ENCODE measurements at places on chromosomes 6 and 20.

DNA sequence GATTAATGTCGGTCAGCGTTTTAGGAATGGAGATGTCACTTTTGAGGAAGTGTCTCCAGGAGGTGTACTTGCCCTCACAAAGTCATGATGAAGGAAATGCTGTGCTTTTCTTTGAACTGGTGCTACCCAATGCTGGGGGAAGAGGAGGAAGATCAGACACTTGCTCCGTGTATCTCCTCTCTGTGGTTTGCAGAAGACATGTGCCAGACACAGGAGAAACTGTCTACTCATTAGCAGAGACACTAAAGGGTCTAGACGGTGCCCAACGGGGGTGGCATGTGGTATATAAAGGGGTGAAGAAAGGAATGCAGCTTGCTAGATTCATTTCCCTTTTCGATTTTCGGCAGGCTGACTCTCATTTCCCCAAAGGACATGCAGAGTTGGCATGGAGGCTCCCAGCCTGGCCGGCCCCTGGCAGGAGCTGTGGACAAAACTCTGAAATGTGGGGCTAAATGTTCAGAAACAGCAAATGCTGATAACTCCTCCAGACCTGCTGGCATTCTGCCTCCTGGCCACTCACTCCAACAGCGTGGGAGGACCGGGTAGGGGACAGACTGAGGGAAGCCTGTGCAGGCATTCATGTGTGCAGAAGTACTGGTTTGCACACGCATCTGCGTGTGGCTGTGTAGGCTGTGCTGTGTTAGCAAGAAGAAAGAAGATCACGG is 59.6 kb upstream of the QKI start:
- no peak for DNase-seq

DNA sequence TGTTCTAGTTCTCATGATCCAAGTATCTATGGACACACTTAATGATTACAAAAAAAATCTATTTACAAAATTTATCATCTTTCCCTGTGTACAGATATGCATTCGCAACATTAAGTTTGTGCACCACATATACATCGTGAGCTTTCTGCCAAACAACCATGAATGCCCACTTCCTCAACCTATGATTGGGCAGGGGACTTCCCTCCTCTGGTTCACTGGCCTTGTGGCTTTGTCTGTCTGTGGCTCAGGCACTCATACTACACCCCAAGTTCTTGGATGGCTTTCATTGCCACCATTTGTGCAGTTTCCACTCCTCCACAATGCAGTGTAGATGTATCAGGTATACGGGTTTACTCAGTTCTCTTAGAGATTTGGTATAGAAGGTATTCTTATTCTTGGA is 74.9 kb downstream of the HS3ST5 start:
- no peak for DNase-seq

DNA sequence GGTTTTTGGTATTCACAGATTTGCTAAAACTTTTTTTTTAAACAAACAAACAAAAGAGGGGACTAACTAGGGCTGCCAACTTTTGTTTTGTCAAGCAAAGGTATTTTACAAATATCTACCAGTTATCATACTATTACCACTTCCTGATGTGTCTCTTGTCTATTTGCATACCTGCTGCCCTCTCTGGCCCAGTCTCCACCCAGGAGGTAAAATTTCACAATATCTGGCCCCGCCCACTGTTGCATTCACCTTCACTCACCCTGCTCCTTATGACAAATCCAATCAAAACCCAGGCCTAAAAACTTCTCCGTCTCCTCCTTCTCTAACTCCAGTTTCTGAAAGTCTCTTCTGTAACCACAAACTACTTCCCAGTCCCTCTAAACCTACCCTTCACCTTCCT is 82.2 kb downstream of the TRERF1 start:
- DNase-seq: no peak

DNA sequence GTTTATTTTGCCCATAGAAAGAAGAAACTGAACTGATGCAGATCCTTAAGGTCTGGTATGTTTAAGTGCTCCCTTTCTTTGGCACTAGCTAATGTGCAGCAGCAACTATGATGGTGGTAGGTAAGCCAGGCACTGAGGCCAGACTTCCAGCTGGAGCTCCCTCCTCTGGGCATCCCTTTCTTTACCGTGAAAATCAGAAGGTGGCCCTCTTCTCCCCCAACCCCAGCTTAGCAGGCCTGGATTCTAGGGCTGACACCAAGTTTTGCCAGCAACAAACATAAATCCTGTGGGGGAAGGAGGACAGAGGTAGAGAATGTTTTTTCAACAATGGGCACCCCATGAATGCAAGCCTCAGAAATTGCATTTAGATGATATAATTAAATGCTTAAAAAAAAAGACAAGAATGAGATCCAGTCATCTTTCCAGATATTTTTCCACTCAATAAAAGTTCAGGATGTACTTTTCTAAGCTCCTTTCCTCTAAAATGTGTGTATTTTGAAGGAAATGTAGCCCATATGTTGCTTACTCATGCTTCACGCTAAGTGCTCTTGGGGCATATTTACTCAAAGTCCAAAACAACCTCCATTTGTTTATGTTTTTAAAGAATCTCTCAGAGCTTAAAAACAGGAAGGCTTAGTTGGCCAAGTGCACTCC is 123.9 kb upstream of the NXT1 start:
- DNase-seq: no peak

DNA sequence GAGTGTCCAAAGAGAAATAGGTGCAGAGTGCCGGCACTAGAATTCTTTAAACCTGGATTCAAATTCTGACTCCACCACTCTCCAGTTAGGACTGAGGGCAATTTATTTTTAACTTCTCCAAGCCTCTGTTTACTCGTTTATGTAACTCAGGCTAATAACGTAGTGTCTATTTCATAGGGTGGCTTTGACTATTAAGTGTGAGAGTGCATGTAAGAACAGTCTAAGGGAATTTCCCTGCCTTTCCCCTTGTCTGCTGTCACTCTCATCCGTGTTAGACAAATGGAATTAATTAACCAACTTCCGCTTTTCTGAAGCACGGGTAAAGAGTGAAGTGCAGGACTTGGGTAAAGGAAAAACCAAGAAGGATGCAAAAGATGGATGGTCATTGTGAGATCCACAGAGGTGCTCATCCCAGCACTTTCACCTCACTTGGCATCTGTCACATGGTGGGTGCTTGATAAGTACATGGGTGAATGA is 4.1 kb upstream of the ZKSCAN8 start:
- DNase-seq: no peak

DNA sequence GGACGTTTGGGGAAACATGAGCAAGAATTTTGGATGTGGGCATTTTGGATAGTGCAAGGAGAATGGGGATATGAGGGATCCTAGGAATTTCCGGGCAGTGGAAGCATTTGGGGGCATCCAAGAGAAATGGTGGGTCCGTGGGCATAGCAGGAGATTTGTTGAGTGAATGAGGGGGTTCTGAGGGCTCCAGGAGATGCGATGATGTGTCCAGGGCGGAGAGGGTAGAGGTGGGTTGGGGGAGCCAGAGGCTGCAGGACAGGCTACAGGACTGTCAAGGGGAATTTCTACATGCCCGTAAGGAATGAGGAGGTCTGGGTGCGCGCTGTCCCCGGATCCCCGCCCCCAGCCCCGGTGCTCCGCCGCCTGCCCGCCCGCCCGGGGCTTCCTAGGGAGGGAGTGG is 364 bp downstream of the FRS3 start:
- no peak for DNase-seq

DNA sequence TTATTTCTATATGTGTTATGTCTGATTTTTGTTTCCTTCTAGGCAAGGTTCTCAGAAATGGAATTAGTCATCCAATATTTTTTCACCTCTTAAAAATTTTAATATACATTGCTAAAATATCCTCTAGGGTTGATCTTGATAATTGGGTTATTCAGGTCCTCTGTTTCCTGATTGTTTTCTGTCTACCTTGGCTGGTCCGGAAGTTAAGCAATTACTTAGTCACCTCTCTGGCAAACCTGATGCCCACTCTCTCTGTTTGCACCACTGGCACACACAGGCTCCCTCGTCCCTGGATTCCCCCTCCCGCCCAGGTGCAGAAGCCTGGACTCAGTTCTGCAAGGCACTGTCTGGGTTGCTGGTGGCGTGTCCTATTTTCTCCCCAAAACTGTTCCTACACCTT is 27.7 kb downstream of the CST9L start:
- no peak for DNase-seq

DNA sequence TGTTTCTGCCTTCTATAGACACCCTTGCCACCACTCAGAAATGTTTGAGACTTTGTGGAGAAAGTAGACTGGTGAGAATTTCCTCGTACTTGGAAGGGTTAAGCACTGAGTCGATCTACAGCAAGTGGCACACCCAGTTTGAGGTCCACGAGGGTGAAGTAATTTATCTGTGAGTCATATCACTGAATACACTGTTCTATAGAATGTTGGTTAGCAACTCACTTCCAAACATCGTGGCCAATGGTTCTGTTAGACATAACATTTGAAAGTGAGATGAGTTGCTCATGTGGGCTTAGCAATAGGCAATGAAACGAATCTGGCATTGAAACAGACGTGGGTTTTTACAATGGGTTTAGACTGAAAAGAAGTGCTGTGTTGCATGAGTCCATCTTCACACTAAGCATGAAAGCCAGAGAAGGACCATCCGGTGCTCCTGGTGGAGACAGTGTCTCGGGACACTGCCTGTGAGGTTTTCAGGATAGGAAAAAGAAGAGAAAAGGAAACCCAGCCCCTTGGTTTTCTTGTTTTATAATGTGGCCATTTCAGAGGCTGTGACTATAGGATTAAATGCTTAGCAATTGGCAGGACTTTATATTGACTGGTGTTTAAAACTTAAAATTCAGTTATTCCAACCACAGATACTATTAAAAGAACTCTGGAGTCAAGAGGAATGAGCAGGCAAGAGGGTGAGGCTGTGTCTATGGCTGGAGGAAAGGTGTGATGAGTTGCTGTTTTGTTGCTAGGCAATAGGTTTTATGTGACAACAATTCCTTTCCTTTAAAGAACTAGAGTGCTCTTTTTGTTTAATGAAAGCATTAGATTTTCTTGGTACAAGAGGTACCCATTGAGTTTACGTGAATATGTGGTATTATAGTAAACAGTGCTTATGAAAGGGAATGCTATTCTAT is 31.0 kb upstream of the EZR start:
- DNase-seq: peak; percentile 82

DNA sequence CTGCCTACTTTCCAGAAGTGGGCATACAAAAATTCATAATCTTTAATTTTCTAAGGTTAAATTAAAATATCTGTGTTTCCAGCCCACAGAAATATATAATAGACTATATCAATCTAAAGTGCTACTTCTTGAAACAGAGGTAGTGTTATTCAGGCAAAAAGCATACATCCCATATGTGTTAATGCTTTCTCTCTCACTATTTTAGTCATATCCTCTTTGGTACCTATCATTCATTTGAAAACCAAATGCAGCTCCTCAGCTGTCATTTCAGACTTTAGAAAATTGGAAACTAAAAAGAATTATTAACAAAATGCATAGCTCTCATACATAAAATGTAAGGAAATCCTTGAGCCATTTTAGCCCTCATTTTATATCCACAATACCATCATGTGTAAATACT is 925 bp downstream of the FHL5 start:
- DNase-seq: no peak

- DNase-seq: no peak
Observed at GRCh38 chr6:81767163-81767891, 14.8 kb upstream of the TENT5A start.

GRCh38 chr20:13174402-13174801 is 46.7 kb upstream of the ISM1 start:
- no peak for DNase-seq

DNA sequence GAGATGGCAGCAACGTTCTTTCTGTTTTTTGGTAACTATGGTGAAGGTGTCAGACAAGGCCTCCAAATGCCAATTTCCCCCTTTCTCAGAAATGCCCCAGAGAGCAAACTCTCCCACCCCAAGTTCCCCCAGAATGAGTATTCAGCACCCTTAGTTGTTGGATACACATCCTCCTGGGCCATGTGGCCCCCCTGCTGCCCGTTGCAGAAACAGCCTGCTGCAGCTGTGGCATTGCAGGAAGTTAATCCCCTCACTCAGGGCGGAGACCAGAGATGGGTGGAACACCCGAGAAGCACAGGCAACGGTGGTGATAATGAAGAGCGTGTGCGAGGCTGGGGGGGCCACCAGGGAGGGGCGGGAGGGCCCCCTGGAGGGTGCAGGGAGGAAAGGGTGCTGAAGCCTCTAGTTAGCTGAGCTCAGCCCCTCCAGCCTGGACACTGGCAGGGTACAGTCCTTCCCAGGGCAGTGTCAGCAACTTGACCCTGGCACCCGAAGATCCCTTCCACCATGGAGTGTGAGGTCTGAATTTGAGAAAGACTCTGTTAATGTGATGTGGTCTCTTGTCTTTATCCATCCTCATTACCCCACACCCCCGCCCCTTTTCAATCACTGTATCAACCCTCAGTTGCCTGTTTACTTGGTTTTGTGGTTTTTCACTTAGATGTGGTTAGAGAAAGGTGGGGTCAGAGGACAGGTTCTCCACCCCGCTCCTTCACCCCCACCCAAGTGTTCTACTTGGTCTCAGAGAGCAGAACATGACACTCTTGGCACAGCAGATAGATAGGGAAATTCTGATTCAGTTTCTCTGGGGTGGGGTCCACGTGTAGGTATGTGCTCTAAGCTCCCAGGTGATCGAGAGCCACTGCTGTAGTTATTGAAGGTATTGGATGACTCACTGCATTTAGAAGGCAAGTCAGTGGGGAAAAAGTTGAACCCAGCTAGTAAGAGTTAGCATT is 208.8 kb upstream of the SUPT3H start:
- DNase-seq: no peak
